AG04450 (cell line): ENCODE measurements at places on chromosomes 6 and 20.

- DNase-seq: no peak
Measured at GRCh38 chr20:33883164-33883563, 72.0 kb downstream of the CHMP4B start.

GRCh38 chr6:135535989-135536414, 38.5 kb upstream of the AHI1 start:
- peak; percentile 94 for DNase-seq

GRCh38 chr20:19940988-19941460, 76.1 kb upstream of the NAA20 start:
- DNase-seq: no peak

DNA sequence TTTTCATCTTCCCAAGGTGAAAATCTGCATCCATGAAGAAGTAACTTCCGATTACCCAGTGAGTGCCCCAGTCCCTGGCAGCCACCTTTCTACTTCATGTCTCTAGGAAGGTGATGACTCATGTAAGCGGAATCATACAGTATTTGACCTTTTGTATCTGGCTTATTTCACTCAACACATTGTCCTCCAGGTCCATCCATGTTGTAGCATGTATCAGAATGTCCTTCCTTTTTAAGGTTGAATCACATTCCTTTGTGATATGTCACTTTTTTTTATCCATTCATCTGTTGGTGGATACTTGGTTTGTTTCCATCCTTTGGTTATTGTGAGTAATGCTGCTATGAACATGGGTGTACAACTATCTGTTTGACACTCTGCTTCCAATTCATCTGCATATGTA, 176.3 kb upstream of the CDYL start:
- peak; percentile 23 for DNase-seq

GRCh38 chr6:170087941-170088581, 202.8 kb downstream of the DLL1 start:
- DNase-seq: no peak

GRCh38 chr6:109039795-109040194, 54.9 kb downstream of the SESN1 start:
- no peak for DNase-seq
